ENCODE measurements at places on chromosomes 11 and 22.

GRCh38 chr11:68658661-68659060, 25.7 kb upstream of the GAL start:
- no peak for DNase-seq
- no peak overlapping the region for H3K4me3 ChIP-seq
- no peaks in the 10 kb centered on the region for H3K36me3 ChIP-seq

DNA sequence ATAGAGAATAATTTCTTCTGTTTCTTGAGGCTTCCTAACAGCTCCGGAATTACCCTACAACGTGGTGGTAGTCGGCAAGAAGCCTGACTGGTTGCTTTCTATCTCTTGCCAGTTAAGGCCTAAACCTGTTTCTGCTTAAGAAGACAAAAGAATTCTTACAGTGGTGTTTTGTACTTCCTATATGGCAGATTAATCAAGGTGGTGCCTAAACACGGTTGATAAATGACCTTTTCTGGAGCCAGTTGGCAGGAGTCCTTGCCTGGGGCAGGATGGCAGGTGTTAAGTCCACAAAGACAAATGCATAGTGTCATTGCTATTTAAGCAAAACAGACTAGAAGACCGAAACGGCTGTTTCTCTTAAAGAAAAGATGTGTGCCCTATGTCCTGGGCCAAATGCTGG, 9.9 kb downstream of the GVQW3 start:
- no peaks in the 10 kb centered on the region for H3K27me3 ChIP-seq
- no peaks in the 10 kb centered on the region for H3K36me3 ChIP-seq
- H3K27ac ChIP-seq, result no peak overlapping the region
- DNase-seq, result no peak
- no peaks in the 10 kb centered on the region for H3K4me1 ChIP-seq

DNA sequence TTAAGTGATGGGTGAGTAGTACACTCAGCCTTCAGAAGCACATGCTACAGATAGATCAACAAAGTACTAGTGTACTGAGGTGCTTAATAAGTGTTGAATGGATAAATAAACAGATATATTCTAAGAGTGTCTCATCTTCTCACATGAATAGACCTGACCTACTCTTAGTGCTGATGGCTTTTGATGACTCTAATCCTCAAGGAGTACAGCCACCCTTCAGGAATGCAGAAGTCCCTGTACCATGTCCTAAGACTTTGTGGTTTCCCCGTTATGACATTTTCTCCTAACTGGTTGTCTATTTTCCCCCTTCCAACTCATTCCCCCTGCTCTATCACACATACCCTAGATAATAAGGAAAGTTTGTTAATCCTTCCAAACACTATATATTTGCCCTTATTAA, 61.6 kb downstream of the C11orf65 start:
- no peak for DNase-seq
- H3K36me3 ChIP-seq, result no peaks in the 10 kb centered on the region

DNA sequence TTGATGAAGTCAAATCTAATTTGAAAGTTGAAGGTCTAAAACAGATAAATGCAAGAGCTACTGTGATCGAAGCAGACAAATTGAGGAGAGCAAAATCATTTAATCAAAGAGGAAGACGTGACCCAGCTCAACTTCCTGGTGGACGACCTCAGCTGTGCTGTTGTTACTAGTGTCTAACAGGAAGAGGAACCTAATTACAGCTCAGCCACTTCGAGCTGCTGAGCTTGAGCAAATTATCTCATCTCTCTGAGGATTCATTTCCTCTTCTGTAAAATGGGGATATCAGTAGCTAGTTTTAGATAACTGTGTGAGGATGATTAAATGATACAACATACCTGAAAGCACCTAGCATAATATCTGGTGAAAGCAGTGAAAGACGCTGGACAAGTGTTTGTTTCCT, 48.6 kb upstream of the OLFML1 start:
- H3K4me1 ChIP-seq, result no peaks in the 10 kb centered on the region
- H3K36me3 ChIP-seq, result no peaks in the 10 kb centered on the region
- no peak overlapping the region for H3K4me3 ChIP-seq
- DNase-seq, result no peak

Measured in neuronal stem cell (in vitro differentiated cells).